ENCODE measurements at places on chromosomes 2 and 18. TPM values are rescaled to one million over a fixed set of nuclear protein-coding genes. Genes with fewer than 3 reads are reported as not detected.

Gene LRRFIP1
- 248 TPM for total RNA-seq

Gene DQX1
- total RNA-seq = 0.45 TPM

Gene TIA1
- total RNA-seq = 116 TPM

Gene MAP3K20
- total RNA-seq = 13.7 TPM

Gene FSIP2
- total RNA-seq = not detected

Gene AAMP
- total RNA-seq = 44.2 TPM

Gene OR6B2
- total RNA-seq = not detected

Gene RFX8
- total RNA-seq = 2.6 TPM

Gene UXS1
- 74.4 TPM for total RNA-seq

Gene SCN3A
- total RNA-seq = not detected

Gene LOXL3
- 0.60 TPM for total RNA-seq

Gene C18orf32
- 31.7 TPM for total RNA-seq

Gene SLC5A7
- total RNA-seq = not detected

Gene PDE1A
- not detected for total RNA-seq

Gene UGT1A4
- total RNA-seq = not detected

Gene SIX2
- total RNA-seq = not detected

DNA sequence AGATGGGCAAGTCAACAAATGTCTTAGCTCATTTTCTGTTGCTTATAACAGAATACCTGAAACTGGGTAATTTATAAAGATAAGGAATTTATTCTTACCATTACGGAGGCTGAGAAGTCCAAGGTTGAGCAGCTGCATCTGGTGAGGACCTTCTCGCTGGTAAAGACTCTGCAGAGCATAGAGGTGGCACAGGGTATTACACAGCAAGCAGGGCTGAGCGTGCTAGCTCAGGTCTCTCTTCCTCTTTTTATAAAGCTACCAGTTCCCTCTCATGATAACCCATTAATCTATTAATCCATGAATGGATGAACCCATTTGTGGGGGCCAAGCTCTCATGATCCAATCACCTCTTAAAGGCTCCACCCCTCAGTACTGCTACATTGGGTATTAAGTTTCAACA is 109.1 kb downstream of the CDK15 start:
- DNase-seq = no peak

- DNase-seq = no peak
Observed at GRCh38 chr2:60485055-60485454, 68.4 kb downstream of the BCL11A start.

GRCh38 chr2:109053716-109054115 is 64.7 kb upstream of the EDAR start:
- no peak for DNase-seq

- DNase-seq = peak; percentile 65
Observed at GRCh38 chr2:127049927-127050802, 56.8 kb downstream of the BIN1 start.

GRCh38 chr2:33577084-33577483 is 22.0 kb downstream of the FAM98A start:
- no peak for DNase-seq

GRCh38 chr2:10163498-10164486 is 41.3 kb downstream of the RRM2 start:
- no peak for DNase-seq

- DNase-seq = no peak
Observed at GRCh38 chr18:21700528-21701075, 4.0 kb downstream of the ABHD3 start.

DNA sequence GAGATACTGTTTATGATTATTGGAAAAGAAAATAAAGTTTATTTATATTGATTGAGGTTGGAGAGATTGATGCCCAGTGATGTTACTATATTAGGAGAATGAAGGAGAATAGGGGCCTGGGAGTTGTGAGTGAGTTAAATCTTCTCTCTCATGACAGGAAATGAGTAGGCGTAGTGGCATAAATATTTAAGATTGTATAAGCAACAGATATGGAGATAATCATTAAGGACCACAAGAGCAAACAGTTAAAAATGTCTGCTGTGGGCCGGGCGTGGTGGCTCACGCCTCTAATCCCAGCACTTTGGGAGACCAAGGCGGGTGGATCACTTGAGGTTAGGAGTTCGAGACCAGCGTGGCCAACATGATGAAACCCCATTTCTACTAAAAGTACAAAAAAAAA is 62.7 kb downstream of the PTRHD1 start:
- no peak for DNase-seq

DNA sequence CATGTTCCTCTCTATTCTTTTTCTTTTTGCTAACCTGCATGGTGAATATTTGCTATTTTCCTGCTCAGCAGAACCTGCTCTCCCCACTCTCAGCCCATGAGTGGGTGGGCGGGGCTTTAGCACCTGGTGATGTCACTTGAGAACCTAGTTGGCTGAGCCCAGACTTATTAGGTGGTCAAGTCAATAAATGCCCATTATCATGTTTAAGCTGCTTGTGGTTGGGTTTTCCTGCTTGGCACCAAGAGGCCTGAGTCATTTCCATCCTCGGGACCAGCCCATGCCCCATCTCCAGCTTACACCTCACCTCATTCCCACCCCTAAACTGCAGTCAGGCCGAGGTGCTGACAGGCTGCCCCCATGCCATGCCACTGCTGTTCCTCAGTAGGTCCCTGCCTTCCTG is 226.6 kb downstream of the ANKRD30B start:
- DNase-seq = no peak

GRCh38 chr2:64342195-64343099 is 111.5 kb upstream of the LGALSL start:
- DNase-seq = no peak

DNA sequence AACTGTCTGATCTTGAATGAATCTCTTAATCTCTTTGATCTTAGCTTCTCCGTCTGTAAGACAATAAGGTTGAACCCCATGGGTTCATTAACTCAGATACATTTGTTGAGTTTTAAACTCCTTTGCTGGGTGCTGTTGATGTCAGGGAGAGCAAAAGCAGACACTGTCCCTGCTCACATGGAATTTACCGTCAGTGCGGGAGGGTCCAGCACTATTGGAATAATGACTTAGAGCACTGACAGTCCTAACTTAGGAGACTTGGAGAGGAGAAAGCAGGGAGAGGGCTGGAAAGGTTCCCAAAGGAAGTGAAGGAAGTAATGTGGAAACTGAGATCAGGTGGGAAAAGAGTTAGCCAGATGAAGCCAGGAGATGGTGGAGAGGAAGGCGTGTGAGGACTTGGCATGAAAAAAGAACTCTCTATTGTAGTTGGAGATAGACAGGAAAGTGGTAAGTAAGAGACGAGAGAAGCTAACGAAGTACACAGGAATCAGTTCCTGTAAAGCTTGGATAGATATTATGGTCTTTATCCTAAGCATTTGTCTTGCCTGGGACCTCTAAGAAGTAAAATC is 141.4 kb upstream of the SERTAD2 start:
- DNase-seq = no peak

- no peak for DNase-seq
Observed at GRCh38 chr2:143255899-143256298, 126.7 kb downstream of the ARHGAP15 start.

DNA sequence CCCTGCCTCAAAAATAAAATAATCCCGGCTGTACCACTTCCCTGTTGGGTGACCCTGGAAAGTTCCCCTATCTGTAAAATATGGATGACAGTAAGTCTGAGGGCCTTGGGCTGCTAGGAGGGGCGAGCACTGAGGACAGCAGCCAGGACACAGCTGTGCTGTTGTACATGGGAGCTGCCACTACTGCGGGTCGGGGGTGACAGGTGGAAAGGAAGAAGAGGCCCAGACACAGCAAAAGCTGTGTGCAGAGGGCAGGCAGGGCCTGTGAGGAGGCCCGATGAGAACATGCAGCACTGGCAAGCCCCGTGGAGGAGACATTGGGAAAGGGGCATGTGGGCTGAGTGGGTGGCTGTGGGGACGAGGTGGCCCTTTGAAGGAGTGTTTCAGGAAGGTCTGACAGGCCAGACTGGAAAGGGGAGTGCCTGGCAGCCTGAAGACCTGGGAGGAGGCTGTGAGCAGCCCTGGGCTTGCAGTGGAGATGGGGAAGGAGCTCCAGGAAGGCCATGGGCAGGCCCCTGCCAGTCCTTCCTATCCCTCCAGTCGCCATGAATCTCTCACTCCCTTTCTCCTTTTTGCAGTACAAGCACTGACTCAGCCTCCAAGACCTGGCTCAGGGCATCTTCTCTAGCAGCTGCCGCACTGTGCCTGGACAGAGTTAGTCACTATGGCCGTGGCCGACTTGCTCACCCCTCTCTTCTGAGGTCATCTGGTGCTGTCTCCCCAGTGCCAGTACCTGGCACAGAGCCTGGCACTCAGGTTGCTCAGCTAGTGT is 28.9 kb upstream of the SEMA4C start:
- no peak for DNase-seq

- DNase-seq = no peak
Observed at GRCh38 chr2:157173740-157174184, 83.7 kb upstream of the GALNT5 start.

- DNase-seq = no peak
Observed at GRCh38 chr18:10060469-10060782, 146.6 kb downstream of the VAPA start.

GRCh38 chr2:161101406-161101805 is 58.8 kb upstream of the TANK start:
- DNase-seq = no peak

GRCh38 chr2:221448844-221449390 is 123.2 kb downstream of the EPHA4 start:
- DNase-seq = no peak

GRCh38 chr2:203798296-203799087 is 69.1 kb upstream of the CTLA4 start:
- no peak for DNase-seq

- DNase-seq = no peak
Observed at GRCh38 chr2:109481196-109481555, 132.6 kb downstream of the SEPTIN10 start.

DNA sequence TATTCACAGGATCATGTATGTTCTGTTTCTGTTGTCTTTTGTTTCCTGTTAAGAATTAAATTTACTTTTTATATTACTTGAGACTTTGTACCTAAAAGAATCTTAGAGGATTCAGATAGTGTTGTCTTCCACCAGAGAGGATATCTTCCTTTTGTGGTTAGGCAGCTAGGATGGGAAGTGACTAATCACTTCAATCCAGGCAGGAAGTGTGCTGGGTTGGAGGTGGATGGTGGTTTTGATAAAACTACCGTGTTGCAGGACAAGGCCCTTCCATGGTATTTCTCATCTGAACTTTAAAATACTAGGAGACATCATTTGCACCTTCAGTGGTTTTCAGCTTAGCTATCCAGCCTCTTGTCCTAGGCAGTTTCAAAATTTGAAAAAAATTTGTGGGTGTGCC is 728.6 kb upstream of the CDH2 start:
- DNase-seq = no peak

- no peak for DNase-seq
Observed at GRCh38 chr2:184793176-184793575, 194.8 kb downstream of the ZNF804A start.

GRCh38 chr2:154952346-154952980 is 254.0 kb downstream of the KCNJ3 start:
- DNase-seq = no peak

DNA sequence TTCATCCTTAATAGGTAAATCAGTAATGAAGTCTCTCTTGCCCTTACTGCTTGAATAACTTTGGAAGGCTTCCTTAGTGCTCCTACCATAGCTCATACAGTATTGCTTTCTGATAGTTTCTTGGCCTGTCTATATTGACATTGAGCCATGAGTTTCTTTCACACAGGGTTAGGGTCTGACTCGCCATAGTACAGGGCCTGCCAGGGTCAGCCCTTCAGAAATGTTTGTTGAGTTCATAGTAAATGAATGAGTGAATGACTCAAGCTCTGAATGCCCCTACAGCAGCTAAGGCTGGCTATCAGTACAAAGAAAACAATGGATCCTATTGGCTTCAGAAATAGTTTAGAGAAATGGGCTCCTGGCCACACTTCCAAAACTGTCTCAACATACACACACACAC is 65.0 kb upstream of the LRATD1 start:
- no peak for DNase-seq

- DNase-seq = no peak
Observed at GRCh38 chr18:38759457-38759856, 1193.9 kb upstream of the CELF4 start.

- DNase-seq = no peak
Observed at GRCh38 chr18:69484699-69485396, 84.2 kb downstream of the DOK6 start.

- no peak for DNase-seq
Observed at GRCh38 chr18:6683112-6683876, 46.2 kb upstream of the ARHGAP28 start.

DNA sequence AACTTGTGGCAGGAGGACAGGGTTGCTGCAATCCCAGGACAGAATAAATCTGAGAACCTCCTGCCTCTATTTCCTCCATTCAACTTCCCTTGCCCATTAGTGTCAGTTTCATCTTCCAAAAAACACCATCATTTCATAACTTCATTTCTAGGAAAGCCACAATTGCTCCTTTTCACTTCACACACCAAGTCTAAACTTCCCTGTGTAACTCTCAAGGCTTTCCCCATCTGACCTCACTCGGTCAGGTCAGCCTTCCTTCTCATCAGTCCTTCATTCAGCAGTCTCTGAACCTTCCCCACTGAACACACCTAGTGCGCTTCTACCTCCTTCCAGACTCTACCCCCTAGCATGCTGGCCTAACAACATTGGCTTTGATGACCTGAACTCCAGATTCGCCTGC is 35.8 kb downstream of the TCF7L1 start:
- DNase-seq = no peak

All from activated CD4-positive, alpha-beta memory T cell treated with anti-CD3 and anti-CD28 coated beads, Interleukin-2, amount 10 ng/mL, durations not matched to agents 7 days and 5 days (primary cell).